ENCODE measurements at places on chromosomes 5 and 9.

GRCh38 chr5:173664154-173664526 is 47.7 kb upstream of the BOD1 start:
- no peak for DNase-seq

- no peak for DNase-seq
These were observed 6.5 kb downstream of the PMPCA start for GRCh38 chr9:136416914-136417313.

GRCh38 chr5:100614308-100614707 is 79.1 kb downstream of the FAM174A start:
- DNase-seq, result no peak

DNA sequence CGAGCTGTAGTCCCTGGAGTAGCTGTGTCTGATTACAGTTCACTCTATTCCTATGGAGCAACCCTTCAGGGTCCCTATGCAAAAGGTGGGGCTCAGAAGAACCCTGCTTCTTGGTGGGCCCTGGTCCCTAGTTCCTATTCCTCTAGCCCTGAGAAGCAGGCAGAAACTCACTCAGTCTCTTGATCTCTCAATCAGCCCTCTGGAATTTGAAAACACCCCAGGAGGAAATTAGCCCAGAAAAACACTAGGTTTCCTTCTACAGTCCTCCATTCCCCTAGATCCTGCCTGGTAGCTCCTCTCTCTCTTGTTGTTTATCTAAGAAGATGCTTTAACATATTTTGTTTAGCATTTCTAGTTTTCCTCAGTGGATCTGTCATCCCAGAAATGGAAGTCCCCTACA is 7.6 kb downstream of the RGS3 start:
- no peak for DNase-seq

- no peak for DNase-seq
These were observed 30.1 kb upstream of the ZNF782 start for GRCh38 chr9:96884443-96884842.

DNA sequence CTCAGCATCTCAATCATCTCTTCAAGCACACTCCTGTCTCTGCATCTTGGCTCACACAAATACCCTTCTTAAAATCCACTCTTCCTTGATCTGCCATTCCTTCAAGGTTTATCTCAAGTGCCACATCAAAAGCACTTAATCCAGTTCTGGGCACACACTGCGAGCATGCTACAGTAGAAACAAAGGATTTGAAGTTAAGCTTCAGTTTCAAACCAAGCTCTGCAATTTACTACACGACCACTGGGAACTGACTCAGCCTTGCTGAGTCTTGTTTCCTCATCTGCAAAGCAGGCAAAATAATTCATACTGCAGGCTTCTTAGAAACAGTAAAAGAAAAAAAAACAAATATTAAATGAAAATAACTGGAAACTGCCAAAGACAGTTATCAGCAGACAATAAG is 50.5 kb upstream of the CTNNAL1 start:
- DNase-seq, result no peak

GRCh38 chr5:112579599-112580170 is 158.0 kb upstream of the APC start:
- DNase-seq, result no peak

DNA sequence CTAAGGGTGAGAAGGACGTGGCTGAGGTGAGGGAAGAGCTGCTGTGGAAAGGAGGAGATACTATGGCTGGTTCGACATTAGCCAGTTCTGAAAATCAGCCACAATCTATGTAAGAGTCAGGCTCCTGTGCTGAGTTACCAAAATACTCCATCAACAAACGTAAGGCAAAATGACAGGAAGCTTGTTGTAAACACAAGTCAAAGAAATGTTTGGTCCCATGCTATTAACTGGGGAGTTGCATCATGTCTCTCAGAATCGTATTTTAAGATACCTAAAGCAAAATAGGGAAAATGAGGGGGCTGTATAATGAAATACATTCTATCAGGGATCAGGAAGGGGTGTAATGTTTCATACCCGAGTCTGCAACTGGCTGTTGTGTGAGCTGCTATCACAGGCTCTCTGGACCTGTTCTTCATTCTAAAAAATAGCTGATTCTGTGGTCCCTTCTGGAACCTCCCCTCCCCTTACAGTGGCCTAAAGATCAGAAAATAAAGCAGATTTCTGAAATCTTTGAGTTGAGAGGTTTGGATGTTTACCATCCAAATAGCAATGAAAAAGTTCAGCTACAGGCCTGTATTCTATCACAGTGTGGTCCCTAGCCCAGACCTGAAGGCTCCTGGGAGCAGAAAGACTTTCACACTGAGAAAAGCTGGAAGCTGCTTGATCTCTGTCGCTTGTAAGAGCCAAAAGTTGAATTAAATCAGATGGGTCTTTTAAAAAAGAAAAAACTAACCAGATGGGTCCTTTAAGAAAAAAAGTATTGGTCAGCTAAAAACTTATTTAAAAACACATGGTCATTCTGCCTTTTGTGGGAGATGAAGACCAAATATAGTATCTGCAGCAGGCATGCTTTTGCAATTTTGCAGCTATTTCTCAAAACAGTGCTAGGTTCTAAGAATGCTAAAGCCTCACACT is 97.8 kb upstream of the SMC5 start:
- no peak for DNase-seq

GRCh38 chr5:113253037-113253436 is 181.8 kb downstream of the TSSK1B start:
- no peak for DNase-seq

GRCh38 chr9:13241283-13241682 is 38.2 kb downstream of the MPDZ start:
- DNase-seq, result no peak

Data from stimulated activated CD4-positive, alpha-beta T cell treated with anti-CD3 and anti-CD28 coated beads, Interleukin-15, amount 100 ng/mL, for 24 hours (primary cell).